ENCODE measurements at places on chromosomes 2 and 18. TPM values are rescaled to one million over a fixed set of nuclear protein-coding genes. Genes with fewer than 3 reads are reported as not detected.

The SERPINB3 gene
- polyA plus RNA-seq: not detected

DNA sequence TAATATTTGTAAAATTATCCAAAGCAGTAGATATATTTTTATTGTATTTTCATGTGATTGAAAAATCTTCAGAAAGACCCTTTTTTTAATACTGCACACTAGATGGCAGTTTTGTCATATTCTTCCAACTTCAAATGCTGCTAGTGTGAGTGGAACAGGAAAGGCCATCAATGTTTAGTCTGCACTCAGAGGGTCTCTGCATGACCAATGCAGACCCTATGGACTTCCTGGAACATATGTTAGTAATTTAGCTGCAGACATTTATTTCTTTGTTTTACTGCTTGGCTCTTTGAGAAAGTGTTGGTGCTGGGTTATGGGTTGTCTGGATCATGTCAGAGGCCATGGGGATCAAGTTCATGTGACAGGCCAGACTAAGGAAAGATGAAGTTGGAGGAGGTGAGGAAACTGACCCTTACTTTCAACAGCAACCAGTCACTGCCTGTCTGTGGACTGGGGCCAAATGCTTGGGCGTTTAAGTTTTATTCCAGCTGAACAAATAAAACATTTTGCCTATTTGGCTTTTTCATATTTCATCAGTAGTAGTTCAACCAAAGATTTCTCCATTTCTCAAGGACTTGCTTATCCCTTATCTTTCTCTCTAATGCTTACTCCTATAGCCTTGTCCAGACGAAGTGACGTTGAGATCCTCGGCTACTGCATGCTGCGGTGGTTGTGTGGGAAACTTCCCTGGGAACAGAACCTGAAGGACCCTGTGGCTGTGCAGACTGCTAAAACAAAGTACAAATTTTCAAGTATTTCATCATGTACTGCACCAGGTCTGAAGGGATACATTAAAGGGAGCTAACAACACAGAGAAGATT is 84.8 kb downstream of the VRK2 start:
- H3K4me3 ChIP-seq: no peak overlapping the region
- H3K36me3 ChIP-seq: peaks cover 3% of the 10 kb centered on the region
- H3K27me3 ChIP-seq: no peaks in the 10 kb centered on the region
- H3K4me1 ChIP-seq: no peaks in the 10 kb centered on the region
- no peak overlapping the region for H3K27ac ChIP-seq

- peak overlapping the region; percentile 53 for H3K27ac ChIP-seq
- peak; percentile 31 for DNase-seq
- no peaks in the 10 kb centered on the region for H3K4me1 ChIP-seq
- H3K4me3 ChIP-seq: no peak overlapping the region
- H3K27me3 ChIP-seq: peaks cover 2% of the 10 kb centered on the region
These were observed 49.7 kb downstream of the KLHL29 start for GRCh38 chr2:23434721-23435121.

The COBLL1 gene
- 38.3 TPM for polyA plus RNA-seq

DNA sequence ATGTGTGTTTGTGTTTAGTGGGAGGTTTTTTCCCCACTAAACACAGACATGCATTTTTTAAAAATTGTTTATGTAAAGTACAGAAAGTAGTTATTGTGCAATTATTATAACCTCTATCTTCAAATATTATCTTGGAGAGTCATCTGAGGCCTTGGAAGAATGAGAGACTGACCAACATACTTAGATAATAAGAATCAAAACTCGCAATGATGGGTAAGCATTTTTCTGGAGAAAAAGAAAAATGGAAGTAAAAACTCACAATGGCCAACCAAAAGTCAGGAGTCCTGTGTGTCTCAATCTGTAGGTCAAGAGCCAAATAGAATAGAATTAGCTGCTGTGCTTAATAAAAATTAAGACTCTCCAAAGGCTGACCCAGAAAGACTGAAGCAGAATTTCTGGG is 43.0 kb downstream of the MEMO1 start:
- no peak for DNase-seq
- no peak overlapping the region for H3K27ac ChIP-seq
- H3K4me1 ChIP-seq: no peaks in the 10 kb centered on the region
